ENCODE measurements at places on chromosomes 4 and X.
A peak's percentile ranks its signal among the peaks of the same experiment; 100 is the strongest.

- no peak for DNase-seq
These were observed 53.7 kb downstream of the TSPAN5 start for GRCh38 chr4:98604723-98605122.

- DNase-seq, result peak; percentile 47
These were observed 999.0 kb upstream of the ADGRL3 start for GRCh38 chr4:60201052-60201673.

DNA sequence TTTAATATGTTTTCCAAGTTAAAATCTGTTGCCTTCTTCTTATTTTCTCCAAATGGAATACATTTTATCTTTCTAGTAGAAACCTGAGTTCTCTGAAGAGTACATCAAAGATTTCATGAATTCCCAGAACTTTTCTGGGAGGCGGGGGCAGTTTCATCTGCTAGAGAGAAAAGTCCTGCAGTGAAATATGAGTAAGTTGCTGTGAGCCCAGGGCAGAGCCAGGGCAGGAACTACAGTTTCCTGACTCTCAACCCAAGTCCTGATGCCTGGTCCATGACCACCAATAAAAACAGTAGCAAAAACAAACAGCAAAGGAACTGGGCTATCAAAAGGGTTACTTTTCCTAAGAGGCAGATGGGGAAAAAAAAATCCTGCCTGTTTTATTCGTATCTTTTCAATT is 239.4 kb upstream of the CTSO start:
- no peak for DNase-seq

GRCh38 chr4:119984996-119985395 is 81.7 kb downstream of the MAD2L1 start:
- no peak for DNase-seq

DNA sequence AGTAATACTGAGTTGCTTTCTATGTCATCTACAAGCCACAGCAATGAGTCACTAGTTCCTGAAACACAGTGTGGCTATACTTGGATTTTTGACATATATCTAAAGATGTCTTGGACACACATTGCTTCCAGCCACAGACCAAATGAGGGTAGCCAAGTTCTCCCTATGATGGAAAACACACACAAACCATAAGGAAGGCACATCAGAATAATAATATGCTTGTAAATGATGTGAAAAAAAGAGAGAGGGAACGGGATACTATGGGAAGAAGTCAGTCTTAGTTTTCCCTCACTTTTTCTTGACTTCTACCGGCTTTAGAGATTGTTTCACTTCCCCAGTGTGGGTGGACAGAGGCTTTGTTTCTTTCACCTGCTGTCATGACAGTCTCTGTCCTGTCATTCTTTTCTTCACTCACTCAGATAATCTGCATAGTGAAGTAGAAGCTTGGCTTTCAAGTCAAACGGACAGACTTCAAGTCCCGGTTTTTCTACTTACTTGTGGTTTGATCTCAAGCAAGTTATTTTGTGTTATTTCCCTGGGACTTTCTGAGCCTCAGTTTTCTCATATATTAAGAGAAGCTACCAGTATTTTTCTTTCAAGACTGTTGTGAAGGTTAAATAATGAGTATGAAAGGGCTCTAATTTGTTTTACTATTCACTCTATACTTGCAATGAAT is 34.7 kb downstream of the P2RY10 start:
- peak; percentile 10 for DNase-seq

- no peak for DNase-seq
These were observed 211.1 kb upstream of the NUDT6 start for GRCh38 chr4:123133397-123134050.

DNA sequence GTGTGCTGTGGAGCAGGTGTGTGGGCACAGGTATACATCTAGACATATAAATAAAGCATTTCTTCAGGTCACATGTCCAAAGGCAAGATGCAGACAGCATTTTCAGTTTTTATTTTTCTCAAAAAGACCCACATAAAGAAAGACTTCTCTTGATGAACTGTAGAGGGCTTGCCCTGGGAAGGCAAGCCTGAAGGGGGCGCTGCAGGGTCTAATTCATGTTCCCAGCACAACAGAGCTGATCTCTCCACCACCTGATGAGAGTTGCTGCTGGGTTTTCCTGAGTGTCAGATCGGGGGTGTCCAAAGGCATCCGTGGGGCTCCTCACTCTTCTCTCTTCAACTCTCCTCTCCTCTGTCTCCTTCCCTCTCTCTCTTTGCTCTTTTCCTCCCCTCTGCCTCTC is 26.6 kb downstream of the ADRA2C start:
- DNase-seq, result no peak

DNA sequence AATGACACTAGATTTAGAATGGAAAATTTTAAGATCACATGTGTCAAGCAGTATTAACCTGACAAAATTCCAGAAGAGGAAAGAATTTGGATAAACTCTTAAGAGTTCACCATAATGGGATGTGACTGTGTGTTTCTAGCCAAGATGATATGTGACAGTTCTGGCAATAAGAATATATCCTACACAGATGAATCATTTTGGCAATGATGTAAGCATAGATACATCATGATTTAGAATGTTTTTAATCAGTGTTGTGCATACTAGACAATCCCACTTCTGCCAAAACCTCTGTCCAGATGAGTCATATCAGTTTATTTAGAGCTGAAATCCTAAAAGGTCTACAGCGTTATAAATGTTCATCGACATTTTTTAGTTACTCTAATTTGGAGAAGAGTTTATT is 48.8 kb downstream of the PTCHD1 start:
- DNase-seq, result no peak

DNA sequence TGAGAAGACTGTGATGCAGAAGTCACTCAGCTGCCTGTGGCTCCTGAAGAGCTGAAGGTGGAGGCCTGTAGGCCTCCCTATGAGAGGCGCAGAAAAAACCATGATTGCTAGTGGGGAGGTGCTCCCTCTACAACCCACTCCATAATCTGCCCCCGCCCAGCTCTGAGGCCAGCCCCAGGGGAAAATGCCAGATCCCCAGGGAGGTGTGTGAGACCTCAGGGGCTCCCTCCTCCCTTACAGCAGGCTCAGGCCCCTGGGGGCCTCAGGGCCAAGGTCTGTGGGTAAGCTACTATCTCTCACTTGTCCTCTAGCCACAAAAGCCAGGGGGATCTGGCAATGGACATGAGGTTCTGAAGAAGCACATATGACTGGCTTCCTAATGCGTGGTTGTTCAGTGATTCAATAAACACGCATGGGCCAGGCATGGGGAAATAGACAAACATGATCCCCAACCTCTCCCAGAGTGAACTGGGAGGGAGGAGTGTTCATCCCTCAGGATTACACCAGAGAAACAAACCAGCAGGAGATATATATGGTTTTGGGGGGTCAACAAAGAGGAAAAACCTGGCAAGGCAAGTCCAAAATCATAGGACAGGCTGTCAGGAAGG is 51.0 kb upstream of the MTM1 start:
- DNase-seq, result no peak

GRCh38 chrX:153879741-153880439 is 6.1 kb downstream of the L1CAM start:
- DNase-seq, result no peak

- no peak for DNase-seq
These were observed 1.6 kb upstream of the NAT8L start for GRCh38 chr4:2057382-2058065.

- DNase-seq, result no peak
These were observed 2.9 kb downstream of the PDGFRA start for GRCh38 chr4:54231768-54232688.

- no peak for DNase-seq
These were observed 248.5 kb downstream of the ENOX2 start for GRCh38 chrX:130654409-130654950.

DNA sequence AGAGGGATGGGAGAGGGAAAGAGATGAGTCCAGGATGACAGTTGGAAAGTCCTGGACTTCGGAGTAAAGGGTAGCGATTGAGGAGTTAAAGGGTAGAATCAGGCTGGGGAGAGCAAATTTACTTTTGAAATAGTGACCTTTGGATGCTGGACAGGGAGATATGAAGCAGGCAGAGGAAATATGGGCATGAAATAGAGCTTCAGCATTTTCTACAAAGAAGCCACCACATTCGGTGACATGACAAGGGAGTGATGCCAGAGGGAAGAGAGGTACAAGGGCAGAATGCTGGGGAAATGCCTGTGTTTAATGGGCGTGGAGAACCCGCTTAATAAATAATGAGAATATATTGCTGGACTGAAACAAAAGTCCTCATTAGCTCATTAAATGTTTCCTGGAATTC is 92.7 kb downstream of the TBL1X start:
- no peak for DNase-seq

GRCh38 chr4:8701126-8702019 is 108.8 kb downstream of the CPZ start:
- no peak for DNase-seq

DNA sequence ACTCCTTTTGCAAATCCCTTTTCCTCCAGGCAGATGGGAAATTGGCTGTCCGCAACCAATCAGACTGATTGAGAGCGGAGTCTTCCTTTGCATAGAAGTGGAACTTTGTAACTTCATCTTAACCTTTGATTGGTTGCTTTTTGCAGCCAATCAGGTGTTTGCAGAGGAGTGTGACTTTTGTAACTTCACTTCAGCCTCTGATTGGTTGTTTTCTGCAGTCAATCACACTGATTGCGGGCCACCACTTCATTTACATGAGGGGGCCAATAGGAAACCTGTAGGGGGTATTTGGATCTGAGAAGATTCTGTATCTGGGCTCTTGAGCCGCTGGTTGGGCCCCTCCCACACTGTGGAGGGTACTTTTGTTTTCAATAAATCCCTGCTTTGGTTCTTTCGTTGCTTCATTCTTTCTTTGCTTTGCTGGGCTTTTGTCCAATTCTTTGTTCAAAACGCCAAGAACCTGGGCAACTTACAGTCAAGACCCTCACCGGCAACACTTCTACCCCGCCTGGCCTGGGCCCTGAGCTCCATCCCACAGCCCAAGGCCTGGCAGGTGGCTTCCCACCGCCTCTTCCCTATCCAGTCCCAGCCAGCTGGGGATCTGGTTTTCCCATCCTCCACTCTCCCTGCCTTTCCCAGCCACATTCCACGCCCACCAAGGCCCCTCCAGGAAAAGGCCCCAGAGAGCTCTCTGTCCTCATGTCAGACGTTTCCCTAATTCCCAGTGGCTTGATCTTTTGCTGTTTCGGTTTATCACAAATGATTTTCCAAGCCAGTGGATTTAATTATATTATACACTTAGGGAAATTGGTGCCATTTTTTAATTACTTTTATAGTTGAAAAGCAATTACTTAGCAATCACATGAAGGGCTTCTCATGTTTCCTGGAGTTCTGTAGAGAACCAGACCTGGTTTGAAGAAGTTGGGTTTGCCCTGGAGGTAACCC is 110.2 kb upstream of the STX18 start:
- DNase-seq, result no peak

DNA sequence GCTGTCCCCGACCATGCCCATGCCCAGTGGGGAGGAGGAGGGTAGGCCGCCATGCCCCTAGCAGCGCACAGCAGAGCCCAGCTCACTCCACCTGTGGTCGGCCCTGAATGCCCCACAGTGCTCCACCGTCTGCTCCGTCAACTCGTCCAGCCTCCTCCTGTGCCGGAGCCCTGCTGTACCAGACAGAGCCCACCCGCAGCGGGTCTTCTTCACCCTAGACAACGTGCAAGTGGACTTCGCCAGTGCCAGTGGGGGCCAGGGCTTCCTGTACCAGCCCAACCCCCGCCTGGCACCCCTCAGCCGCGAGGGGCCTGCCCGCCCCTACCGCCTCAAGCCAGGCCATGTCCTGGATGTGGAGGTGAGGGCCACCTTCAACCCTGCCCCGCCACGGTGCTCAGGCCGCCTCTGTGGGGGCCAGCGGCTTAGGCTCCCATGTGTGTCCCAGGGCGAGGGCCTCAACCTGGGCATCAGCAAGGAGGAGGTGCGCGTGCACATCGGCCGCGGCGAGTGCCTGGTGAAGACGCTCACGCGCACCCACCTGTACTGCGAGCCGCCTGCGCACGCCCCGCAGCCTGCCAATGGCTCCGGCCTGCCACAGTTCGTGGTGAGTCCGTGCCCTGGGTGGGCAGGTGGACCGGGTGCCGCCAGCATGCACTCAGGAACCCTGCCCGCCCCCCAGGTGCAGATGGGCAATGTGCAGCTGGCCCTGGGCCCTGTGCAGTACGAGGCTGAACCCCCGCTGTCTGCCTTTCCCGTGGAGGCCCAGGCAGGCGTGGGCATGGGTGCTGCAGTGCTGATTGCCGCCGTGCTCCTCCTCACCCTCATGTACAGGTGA is 6.9 kb upstream of the SRPK3 start:
- no peak for DNase-seq

DNA sequence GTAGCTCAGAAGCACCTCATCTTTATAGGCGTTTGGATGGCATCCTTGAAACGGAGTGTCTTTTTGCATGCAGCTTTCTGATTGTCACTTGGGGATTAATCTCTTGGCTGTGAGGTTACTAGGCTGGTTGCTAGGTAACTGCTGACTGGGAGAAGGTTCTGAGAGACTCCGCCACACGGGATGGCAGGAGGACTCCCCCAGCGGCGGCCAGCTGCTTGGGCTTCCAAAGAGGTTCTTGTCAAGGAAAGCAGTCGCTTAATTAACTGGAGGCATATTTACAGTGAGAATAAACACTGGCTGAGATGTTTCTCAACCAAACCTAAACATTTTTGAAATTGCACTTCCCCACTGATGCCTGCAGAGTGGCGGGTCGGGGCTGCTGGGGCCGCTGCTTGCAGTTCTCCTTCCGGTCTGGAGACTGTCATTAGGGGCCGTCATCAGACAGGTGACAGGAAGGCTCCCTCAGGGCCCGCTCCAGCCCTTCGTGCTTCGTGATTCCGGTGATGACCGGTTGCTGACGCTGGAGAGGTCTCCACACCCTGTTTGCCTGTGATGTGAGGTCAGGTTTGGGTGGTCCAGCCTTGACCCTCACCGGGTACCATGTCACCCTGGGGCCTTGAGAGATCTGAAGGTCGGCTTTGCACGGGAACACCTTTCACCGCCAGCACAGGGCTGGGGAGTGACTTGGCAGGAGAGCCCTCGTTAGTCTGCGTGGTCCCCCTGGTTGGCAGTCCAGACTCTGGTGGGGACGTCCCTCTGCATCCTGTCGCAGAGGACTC is 9.1 kb downstream of the NSG1 start:
- no peak for DNase-seq
